ENCODE measurements at places on chromosomes 6 and 20.

DNA sequence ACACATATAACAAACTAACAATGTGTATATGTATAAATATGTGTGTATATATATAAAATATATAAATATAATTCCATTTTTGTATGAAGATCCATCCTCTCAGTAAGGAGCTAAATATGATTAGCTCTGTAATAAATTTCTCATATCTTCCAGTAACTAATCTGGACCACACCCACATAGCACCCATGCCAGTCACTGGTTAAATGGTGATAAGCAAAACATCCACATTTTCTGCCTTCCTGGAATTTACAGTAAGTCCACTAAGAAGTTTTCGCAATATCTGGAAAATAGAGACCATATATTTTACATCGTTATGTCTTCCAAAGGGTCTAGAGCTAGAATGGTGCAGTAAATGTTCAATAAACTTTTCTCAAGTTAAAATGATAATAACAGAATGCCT lies 151.5 kb upstream of the STMND1 start:
- no peak for DNase-seq

DNA sequence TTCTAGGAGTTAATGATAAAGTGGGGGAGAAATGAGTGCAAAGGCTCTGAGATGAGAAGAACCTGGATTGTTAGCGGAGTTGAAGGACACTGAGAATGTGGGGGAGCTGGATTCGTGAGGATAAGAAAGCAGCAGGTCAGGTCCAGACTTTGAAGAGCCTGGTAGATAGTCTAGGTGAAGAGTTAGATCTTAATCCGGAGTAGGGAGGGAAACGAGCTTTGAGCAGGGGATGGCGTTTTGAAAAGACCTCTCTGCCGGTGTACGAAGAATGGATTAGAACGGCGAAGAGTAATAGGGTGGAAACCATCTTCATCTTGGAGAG lies 487 bp upstream of the PHF20 start:
- DNase-seq: no peak

DNA sequence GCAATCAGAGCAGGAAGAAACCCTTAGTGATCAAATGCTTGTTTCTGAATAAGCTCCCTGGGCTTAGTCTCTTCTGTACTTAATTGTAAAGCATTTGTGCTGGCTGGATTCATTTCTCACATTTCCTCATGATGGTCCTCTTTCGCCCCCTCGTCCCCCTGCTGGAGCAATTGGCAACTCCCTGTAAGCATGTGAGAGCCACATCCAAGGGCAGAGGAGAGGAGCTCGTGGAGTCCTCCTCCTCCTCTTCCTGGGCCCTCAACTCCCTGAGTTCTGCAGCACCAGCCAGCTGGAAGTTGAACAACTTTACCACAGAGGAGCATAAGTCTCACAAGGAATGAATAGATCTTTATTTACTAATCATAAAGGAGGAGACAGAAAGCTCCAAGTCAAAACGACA lies 12.6 kb downstream of the ANKEF1 start:
- DNase-seq: no peak

- DNase-seq: no peak
Observed at GRCh38 chr20:11509776-11510175, 407.9 kb upstream of the BTBD3 start.

DNA sequence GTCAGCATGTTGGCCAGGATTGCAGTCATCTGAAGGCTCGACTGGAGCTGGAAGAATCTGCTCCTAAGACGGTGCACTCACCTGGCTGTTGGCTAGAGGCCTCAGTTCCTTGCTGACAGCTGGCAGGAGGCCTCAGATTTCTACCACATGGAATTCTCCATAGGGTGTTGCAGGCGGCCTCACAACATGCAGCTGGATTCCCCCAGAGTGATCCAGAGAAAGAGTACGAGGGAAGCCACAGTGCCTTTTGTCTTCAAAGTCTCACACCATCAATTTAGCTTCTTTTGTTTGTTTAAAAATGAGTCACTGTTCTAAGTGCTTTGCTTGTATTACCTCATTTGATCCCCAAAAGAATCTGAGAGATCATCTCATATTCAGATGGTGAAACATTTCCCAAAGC lies 65.5 kb upstream of the FYN start:
- no peak for DNase-seq

GRCh38 chr6:153613719-153614455 lies 425.2 kb upstream of the OPRM1 start:
- no peak for DNase-seq

DNA sequence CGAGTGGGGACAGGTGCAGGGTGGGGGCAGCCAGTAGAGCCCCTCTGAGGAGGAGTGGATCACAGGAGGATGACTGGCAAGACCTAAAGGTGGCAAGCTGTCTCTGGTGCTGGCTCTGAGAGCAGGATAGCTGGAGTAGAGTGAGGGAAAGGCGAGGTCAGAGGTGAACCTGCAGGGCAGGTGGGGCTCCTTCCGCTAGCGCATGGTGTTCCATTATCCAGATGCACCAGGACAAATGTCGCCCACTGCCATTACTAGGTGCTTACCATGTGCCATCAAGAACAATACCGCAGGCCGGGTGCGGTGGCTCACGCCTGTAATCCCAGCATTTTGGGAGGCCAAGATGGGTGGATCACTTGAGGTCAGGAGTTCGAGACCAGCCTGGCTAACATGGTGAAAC lies 18.3 kb upstream of the FAM110A start:
- no peak for DNase-seq

- no peak for DNase-seq
Observed at GRCh38 chr20:33521461-33521860, 31.6 kb downstream of the CBFA2T2 start.

DNA sequence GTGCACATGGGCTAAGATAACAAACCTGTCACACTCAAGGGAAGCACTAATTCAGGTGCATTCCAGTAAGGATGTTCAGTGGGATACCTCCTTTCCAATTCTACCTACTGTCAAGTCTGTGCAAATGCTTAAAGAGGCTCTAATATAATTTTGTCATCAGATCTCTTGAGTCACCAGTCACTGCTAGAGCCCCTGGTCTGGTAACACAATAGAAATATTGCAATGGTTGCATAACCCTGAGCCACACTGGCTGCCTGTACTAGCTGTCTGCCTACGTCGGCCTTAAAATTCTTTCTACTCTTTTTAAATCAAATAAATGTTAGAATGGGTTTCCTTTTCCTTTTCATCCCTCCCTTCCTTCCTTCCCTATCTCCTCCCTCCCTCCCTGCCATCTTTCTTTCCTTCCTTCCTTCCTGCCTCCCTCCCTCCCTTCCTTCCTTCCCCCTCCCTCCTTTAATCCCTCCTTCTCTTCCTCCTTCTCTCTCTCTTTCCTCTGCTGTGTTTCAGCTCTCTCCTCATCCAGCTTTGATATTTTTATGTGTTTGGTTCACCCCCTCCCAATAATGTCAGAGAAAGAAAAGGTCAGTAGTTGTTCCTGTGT lies 28.1 kb upstream of the OLIG3 start:
- DNase-seq: no peak

GRCh38 chr6:31005249-31006020 lies 4.8 kb upstream of the MUC22 start:
- DNase-seq: no peak

DNA sequence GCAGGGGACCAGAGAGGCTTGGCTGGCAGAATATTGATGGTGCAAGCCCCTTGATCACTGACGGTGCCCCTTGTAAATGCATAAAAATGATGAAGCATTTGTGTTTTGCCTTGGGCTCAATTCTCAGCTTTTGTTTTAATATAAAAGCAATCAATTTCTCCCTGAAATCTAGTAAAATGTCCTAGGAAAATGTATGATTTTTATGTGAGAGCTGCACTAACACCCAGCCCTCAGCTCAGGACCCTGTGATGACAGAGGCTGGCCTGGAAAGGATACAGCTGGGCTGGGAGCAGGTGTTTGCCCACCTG lies 84.7 kb upstream of the PHACTR3 start:
- no peak for DNase-seq

DNA sequence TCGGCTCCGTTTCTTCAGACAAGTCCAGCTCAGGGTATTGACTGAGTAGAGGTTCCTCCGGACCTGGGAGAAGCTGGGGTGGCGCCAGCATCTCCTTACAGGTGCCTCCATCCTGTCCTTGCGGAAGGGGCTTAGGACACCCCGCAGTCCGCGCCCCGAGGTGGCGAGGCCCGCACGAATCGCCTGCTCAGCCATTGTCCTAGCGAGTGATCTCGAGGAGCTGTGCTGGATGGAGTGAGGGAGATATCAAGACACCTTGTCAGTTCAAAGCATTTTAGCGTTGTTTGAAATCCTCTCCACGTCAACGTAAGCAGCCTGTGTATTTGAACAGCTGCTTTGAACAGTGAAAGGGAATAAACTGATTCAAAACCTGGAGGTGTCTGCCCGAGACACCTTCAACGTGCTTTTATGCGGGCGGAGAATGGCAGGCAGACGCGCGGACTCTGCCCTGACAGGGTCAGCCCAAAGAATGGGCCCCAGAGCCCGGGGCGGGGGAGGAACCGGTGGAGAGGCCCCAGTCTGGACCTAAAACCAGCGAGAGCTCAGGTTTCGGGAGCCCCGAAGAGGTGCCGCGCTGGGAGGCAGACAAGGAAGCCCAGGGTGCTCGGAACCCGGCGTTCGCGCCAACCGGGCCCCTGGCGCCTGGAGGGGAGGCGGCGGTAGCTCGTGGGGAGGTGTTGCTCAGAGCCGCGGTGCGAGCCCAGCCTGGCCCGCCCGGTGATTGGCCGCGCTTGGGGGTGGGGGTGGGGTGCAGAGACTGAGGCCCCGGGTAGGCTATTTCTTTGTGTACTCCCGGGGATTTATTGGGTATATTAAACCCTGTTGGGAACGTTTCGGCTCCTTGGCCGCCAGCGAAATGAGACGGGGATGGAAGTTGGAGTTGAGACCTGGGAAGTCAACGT lies 3.1 kb upstream of the POU3F2 start:
- no peak for DNase-seq

DNA sequence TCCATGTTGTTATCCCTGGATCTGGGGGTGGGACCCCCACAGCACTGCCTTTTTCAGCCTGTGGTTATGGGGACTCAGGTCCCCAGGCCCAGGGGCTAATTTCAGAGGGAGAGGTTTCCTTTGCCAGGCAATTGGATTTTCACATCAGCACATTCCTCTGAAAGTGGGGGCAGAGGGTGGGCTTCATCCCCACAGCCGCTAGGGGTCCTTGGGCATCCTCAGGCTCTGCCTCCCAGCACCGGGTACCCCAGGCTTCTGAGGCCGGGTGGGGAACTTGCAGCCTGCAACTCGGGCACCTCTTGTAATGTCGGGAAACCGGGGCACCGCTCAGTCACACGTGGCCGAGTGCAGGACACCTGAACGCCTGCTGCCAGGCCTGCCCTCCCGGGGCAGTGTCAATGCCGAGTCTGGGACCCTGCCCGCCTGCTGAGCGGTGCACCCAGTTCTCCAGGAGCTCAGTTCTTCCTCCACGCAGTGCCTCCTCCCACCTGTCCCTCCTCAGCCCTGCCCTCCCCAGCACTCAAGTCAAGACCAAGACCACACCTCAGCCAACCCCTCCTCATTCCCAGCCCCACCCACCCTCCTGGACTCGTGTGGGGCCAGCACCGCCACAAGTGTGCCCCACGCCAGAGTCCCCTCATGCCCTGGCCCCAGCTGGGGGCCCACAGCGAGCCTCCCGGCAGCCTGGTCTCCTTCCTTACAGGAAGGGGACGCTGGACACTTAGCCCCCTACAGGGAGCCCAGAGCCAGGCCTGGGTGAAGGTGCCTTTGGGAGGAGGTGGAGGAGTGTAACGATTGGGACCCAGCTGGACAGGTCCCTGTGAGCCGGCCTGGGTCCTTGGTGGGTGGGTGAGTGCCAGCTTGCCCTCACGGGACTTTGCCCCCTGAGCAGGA lies 8.8 kb upstream of the CHRNA4 start:
- no peak for DNase-seq

GRCh38 chr6:6494677-6495076 lies 93.8 kb upstream of the LY86 start:
- no peak for DNase-seq

DNA sequence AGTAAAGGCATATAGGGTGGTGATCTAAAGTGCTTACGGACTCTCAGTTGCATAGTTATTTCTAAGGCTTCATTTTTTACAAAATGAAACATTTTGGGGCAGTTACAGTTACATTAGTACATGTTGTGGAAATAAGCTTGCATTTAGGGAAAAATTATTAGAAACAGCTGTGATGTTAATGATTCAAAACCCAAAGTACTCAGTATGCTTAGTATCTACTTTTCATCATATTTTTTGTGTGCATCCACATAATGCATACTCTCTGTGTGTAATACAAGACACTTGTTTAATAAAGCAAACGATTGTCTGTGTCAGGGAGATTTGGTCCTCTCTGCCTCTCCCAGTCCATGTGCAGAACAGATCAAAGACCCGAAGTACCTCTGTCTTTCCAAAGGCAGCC lies 11.4 kb upstream of the TBX18 start:
- DNase-seq: no peak

DNA sequence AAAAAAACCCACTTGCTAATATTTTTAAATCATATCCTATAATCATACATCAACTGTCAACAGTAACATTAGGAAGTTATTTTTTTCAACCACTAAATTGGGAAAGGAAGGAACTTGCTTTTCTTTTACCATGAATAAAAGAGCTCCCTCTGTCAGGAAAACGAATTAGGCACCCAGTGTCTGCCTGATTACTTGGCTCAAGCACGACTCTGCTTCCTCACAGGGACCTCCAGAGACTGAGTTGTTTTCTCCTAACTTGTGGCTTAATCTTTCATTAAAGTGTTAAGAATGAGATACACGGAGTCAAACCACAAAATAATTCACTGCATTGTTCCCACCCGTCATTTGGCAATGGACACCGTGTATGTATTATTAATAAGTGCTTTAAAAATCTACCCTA lies 1405.1 kb upstream of the EYS start:
- no peak for DNase-seq

GRCh38 chr6:125097186-125097585 lies 56.4 kb upstream of the TPD52L1 start:
- DNase-seq: no peak

DNA sequence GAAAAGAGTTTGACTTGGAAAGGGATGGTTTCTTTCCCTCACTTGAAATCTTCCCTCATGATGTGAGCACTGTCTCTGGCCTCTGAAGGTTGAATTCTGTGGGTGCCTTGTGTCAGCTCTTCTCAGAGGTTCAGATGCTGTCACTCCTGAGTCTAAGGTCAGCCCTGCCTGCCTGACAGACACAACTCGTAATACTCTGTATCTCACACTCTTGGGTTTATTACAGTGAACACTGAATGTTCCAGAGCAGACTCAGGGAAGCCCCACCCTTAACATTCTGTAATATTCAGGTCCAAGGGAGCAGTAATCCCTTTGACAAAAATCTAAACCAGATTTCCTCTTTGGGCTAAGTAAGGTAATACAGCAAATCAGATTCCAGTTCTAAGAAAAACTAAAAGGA lies 837.8 kb downstream of the QKI start:
- DNase-seq: no peak

DNA sequence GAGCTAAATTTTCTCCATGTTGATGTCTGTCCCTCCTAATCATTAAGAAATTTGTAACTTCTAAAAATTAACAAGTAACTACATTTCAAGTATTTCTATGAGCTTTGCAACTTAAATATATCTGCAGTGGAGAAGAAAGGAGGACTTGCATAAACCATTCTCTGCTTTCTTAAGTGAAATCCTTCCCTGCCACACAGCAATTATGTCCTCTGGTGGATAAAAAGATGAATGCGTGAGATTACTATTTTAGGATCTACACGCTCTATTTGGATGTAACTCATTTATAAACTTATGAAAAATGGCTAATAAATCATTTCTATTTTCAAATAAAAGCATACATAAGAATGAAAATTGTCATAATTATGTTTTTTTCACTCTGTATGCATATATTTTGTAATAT lies 338.0 kb upstream of the PTCHD4 start:
- DNase-seq: no peak

All from activated T-helper 1 cell treated with Interleukin-2 at 50 U/mL for 16 hours (primary cell).